ENCODE measurements at places on chromosomes 11 and 22. TPM values are rescaled to one million over a fixed set of nuclear protein-coding genes. Genes with fewer than 3 reads are reported as not detected.

The SCUBE1 gene
- total RNA-seq: not detected

The ANGPTL5 gene
- total RNA-seq: not detected

The TOP3B gene
- total RNA-seq: 16.5 TPM

GRCh38 chr22:19291218-19291579, 320 bp downstream of the CLTCL1 start:
- peak; percentile 8 for DNase-seq

- DNase-seq: peak; percentile 95
Measured at GRCh38 chr11:75499423-75500190, 26.1 kb downstream of the GDPD5 start.
